ENCODE measurements at places on chromosomes 5 and 9.

DNA sequence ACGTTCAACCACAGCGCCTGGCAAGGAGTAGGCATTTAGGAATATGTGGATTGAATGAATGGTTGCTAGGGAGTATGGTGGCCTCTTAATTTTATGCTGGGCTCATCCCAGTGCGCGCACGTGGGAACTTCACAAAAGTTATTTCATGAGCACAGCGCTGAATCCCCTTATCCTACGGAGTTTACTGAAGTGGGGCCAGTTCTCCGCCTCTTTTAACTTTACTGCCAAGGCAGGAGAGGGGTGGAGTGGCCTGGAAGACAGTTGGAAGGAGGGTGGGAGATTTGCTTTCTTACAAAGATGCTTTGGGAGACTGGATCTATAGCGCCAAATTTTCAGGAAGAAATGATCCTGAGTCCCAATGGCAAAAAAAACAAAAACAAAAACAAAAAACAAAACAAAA is 326.5 kb downstream of the SH3GL2 start:
- DNase-seq = no peak

- no peak for DNase-seq
These were observed 53.5 kb downstream of the AUH start for GRCh38 chr9:91308191-91308590.

GRCh38 chr5:97094579-97095317 is 47.7 kb downstream of the LIX1 start:
- no peak for DNase-seq

GRCh38 chr5:115559524-115559923 is 14.9 kb upstream of the FEM1C start:
- DNase-seq = no peak

GRCh38 chr9:124372038-124372437 is 43.2 kb downstream of the PSMB7 start:
- no peak for DNase-seq

GRCh38 chr5:166346726-166347374 is 1944.6 kb upstream of the WWC1 start:
- peak; percentile 83 for DNase-seq

- no peak for DNase-seq
These were observed 64.1 kb downstream of the PLAC8L1 start for GRCh38 chr5:146041180-146041789.

GRCh38 chr5:6510132-6510531 is 61.5 kb downstream of the UBE2QL1 start:
- DNase-seq = no peak

DNA sequence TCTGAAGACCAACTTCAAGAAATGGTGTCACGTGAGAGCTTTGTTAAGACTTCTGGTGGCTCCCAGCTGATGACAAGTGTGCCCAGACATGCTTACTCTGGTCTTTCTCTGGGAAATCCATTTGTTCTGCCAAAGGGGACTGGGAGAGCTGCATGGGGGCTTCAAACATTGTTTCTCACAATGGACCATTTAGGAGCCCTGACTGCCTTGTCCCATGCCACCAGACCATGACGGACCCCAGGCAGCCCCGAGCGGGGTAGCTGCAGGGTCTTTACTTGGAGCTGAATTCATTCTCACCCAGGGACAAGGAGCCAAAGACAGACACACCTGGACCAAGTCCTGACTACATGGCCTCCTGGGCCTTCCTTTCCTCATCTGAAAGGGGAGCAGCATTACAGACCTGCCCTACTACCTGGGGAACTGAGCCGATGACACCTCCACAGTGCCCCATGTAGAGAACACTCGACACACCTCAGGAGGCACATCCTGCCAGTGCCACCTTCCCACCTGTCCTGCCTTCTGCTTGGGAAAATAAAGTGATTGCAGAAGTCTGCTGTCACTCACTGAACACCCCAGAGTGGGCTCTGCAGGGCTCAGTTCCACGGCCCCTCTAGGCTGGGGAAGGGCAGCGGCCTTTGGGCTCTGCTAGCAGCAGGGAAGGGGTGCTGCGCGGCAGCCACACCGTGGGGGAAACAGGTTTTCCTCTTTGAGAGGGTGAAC is 169.0 kb downstream of the DAB2IP start:
- DNase-seq = no peak

DNA sequence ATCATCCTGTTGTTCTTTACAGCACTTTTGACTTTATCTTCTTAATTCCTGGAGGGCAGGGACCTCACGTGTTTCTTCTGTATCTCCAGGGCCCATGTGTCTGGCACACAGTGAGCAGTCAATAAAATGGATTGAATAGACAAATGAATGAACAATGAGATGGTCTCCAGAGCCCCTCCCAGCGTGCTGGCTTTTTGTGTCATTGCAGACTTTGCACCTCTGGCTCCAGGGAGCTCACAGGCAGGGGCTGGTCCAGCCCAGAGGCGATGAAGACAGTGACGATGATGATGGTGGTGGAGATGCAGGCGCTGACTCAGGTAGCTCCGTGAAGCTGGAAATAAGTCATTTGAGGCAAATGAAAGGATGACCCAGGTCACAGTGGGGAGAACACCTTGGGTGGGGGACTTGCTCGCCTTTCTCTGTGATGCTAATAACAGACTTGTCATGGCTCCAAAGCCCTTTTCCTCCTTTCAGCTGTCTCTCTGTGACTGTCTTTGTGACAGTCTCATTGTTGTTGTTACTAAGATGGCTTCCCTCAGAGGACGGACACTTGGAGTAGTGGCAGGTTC is 30.4 kb upstream of the FABP6 start:
- no peak for DNase-seq

Measured in renal pelvis (tissue), 12 donors.